Activated CD8-positive, alpha-beta T cell treated with anti-CD3 and anti-CD28 coated beads, Interleukin-2, amount 10 ng/mL, durations not matched to agents 7 days and 5 days (primary cell): ENCODE measurements at places on chromosomes 3 and 15. TPM values are rescaled to one million over a fixed set of nuclear protein-coding genes. Genes with fewer than 3 reads are reported as not detected.
A peak's percentile ranks its signal among the peaks of the same experiment; 100 is the strongest.

DNA sequence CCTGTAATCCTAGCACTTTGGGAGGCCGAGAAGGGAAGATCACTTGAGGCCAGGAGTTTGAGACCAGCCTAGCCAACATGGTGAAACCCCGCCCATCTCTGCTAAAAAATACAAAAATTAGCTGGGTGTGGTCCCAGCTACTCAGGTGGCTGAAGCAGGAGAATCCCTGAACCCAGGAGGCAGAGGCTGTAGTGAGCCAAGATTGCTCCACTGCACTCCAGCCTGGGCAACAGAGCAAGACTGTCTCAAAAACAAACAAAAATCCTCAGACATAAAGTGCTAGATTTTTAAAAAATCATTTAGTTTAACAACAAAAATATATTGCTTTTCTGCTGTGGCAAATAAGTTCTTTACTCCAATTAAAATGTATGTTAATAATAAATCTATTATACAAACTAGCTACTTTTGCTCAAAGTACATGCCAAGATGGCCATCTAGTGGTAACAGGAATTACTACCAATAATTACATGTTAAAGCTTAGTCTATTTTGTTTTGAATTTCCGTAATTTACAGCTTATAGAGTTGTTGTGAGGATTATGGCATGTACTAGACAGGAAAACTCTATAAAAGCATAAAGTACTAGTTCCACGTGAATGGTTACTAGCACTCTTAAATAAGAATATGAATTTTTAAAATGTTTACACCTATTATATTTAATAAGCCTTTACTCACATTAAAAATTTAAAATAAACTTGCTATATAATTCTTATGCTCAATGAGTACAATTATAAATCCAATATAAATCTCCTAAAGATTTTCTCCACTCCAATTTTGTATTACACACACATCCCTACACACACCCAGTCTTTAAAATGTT lies 39.0 kb downstream of the GABPB1 start:
- no peak for DNase-seq

- DNase-seq = no peak
Measured at GRCh38 chr15:25170113-25170731, 215.4 kb downstream of the SNRPN start.

GRCh38 chr3:13249664-13250390 lies 170.3 kb downstream of the NUP210 start:
- no peak for DNase-seq

DNA sequence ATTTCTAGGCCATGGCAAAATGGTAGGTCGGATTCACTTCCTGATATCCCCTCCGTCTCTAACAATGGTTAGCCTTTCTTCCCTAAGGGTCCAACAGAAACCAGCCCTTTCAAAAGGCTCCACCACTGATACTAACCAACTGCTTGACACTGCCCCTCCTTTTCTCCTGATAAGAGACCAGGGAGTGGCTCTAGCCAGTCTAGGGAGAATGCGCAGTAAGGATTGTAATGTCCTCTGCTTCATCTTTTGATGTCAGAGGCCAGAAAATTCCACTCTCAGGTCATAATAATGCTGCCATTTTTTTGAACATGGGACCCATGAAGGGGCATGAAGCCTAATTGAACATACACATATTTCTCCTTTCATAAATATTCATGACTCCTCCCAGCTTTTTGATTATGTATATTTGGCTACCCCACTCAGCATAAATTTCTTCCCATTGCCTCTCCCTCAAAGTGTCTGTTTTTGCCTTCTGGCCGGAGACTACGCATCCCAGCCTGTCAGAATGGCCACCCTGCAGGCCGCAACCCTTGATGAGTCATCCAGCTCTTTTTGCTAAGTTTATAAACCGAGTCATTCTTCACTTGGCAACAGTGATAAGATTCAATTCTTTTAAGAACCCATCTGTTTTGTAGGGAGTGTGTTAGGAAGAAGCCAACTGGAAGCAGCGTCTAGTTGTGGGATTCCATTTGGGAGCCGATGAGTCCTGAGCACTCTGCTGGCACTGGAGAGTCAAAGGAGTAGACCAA lies 189.0 kb upstream of the MCTP2 start:
- DNase-seq = no peak

- peak; percentile 49 for DNase-seq
Measured at GRCh38 chr3:194306771-194307640, 44.1 kb downstream of the CPN2 start.

DNA sequence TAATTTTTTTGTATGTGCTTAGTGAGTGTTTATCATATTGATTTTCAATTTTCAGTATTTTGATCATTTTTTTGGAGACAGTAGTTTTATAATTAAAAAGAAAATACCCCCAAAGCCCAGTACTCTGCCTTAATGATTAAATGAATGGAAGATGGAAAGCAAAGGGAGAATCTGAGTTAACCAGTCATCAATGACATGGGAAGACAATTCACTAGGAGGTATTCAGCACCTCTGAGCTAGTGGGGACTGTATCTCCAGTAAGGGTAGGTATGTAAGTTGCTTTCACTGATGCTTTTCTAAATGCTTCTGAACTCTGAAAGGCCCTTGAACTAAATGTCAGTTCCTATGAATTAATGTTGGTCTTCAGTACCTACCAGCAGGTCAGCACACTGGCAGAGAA lies 590.4 kb upstream of the DPPA4 start:
- no peak for DNase-seq

DNA sequence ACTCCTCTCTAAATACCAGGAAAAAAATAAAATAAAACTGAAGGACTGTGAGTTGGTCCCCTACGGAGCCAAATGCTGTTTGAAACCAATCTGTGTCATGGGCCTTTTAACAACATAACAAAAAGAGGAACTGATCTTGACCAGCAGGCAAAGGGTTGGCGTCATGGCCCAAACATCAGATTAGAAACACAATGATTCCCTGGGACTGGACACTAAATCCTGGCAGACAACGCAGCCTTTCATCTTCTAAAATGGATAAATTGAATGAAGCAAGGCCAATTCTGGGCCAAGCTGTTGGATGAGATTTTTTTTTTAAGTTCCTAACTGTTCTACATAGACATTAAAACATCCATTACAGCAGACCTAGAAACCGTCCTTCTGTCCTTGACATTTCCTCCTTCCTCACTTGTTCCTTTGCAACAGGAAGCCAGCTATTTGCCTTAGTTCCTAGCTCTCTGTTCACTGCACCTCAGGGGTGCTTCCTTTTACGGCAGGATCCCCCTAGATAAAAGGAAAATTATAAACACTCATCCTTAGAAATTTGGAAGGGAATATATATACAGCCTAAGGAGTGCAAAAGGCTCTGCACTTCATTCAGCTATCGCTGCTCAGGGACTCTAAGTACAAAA lies 21.6 kb upstream of the TAFA4 start:
- DNase-seq = no peak

GRCh38 chr3:100260081-100260684 lies 609 bp upstream of the TBC1D23 start:
- no peak for DNase-seq

- no peak for DNase-seq
Measured at GRCh38 chr3:117822416-117822815, 1112.8 kb downstream of the TUSC7 start.

DNA sequence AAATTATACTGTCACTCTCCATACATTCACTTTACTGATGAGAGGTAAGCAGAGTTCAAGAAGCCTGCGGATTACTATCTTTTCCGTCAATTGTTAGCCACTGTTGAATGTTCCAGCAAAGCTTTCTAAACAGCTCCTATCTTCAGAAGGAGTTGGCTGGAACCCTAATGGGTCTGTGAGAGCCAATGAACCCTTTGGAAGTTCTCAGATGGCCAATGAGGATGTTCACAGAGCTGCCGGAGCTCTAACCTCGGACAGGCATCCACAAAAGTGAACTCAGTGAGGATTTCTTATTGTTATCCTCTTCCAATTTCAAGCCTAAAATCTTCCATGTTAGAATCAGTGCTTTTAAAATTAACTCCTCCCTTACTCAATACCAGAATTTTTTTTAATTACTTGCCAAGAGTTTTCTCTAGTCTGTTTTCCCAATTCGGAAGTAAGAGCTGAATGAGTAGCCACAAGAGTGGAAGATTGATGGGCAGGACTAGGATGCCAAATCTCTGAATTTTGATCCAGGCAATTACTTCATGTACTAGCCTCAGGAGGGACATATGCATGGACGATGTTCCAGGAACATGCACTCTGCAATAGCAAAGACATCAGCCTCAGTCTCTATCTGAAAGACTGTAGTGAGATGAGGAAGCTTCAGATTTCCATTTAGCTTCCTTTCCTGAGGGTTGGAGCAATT lies 78.1 kb downstream of the AGBL1 start:
- no peak for DNase-seq

GRCh38 chr3:14256561-14257342 lies 78.1 kb downstream of the LSM3 start:
- no peak for DNase-seq

GRCh38 chr3:143840636-143841035 lies 7.6 kb downstream of the SLC9A9 start:
- no peak for DNase-seq

DNA sequence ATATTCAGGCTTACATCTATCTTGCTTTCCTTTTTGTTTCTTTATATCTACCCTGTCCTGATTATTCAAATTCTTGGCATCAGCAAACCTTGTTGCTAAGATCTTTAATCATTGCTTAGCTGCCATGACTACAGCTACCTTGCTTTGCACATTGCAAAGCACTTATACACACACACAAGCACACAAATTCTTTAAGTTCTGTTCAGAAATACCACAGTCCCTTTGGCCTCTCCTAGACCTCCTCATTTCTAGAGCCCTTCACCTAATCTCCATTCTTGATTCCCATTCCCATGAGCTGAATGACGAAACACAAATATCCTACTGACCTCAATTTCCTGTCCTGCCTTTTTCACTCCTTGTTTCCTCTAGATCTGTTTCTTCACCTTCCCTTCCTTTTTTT lies 409.6 kb downstream of the UNC13C start:
- DNase-seq = no peak

DNA sequence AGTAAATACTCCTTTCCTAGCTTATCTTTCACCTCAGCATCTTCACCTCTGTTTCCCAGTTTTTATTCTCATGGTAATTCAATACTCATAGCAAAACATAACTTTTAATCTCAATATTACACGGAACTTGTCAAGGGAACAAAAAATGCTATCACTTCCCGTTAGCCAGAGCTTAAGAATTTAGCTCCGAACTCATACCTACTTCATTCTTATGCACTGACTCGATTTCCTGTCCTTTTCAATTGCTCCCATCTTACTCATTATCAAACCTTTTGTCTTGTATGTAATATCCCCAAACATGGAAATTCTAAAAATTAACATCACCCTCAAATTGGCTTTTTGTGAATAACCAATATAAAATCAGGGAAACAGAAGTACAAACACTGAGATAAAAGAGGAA lies 28.2 kb downstream of the MYEF2 start:
- no peak for DNase-seq

DNA sequence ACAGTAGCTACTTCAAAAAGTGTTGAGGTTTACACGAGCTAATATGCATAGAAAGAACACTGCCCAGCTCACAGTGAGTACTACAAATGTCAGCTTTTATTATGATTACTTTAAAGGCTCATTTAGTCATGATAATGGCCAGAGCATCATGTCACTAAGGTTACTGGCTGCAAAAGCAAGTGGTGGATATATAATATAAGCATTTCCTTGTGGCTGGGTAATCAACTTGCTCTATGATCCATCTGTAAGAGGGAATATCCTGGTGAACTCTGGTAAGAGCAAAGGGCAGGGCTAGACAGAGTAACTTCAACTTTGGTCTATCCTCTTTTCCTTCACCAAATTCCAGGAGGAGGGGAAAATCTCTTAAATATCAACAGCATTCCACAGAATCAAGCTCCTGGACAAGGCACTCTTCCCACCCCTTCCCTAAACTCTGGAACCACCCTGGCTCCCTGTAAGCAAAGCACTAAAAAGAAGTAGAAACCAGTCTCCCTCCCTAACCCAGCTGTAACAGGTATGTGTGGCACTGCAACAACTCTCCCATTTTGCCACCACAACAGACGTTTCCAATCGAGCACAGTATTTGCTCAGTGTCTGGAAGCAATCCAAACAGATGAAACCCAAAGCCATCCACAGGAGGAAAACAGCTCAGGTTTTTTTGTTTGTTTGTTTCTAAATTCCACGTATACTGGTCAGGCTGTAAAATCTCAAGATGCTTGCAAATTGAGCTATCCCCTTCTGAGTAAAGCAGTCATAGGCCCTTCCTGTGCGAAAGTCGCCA lies 13.4 kb downstream of the B4GALT4 start:
- no peak for DNase-seq

- no peak for DNase-seq
Measured at GRCh38 chr15:71231758-71232157, 116.5 kb downstream of the THSD4 start.

DNA sequence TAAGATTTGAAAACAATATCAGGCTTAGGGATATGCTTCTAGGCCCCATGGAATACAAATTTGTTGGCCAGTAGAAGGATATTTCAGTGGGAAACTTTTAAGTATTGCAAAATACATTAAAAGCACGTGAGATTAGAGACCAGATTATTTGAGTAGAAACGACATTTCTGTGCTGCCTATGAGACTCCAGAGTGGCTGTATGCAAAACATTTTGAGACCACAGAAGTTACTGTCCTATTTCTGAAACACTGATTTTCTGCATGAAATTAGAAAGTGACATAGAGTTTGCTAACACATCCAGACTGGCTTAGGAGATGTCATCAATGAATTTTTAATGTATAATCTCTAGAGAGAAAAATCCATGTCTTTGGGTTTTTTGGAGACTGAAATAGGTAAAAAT lies 99.8 kb downstream of the KCNH8 start:
- no peak for DNase-seq

GRCh38 chr3:48414376-48415250 lies 15.3 kb downstream of the PLXNB1 start:
- no peak for DNase-seq

DNA sequence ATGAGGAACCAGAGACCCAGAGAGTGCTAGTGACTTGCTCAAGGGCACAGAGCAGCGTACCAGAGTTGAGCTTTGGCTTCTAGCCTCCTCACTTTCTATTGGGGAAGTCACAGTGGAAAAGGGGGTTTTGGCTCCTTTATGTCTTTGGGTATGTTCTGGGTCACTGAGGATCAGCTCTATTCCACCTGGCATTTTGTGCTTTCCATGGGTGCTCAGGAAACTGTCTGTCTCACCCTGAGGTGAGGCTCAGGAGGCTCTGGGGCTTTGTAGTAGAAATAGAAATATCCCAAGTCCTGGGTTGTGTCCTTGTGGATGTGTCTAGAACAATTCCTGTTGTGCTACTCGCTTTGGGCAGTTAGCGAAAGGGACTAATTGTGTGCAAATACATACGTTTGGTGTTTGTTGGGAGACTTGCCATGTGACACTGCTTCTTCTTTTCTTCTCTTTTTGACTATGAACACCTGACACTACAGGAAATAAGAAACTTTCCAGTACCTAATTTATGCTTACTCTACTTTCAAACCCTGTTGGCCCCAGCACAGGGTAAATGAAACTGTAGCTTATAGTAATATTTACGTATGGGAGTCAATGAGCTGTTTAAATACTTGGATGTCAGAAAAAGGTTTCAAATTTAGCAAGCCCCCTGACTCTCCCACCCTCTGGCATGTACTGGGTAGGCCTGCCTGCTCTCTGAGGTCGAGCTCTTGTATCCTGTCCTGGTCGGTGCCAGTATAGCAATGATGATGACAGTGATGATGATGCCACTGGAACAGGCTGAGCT lies 35.6 kb downstream of the SMAD3 start:
- peak; percentile 58 for DNase-seq

PRR20G gene
- not detected for total RNA-seq

STAC gene
- not detected for total RNA-seq

PLSCR5 gene
- total RNA-seq = not detected

LINGO1 gene
- not detected for total RNA-seq

SLC12A8 gene
- 0.45 TPM for total RNA-seq

HYAL1 gene
- 0.16 TPM for total RNA-seq

LCTL gene
- not detected for total RNA-seq

ITIH1 gene
- total RNA-seq = not detected
